ENCODE measurements at places on chromosomes 4 and X. TPM values are rescaled to one million over a fixed set of nuclear protein-coding genes. Genes with fewer than 3 reads are reported as not detected.

DNA sequence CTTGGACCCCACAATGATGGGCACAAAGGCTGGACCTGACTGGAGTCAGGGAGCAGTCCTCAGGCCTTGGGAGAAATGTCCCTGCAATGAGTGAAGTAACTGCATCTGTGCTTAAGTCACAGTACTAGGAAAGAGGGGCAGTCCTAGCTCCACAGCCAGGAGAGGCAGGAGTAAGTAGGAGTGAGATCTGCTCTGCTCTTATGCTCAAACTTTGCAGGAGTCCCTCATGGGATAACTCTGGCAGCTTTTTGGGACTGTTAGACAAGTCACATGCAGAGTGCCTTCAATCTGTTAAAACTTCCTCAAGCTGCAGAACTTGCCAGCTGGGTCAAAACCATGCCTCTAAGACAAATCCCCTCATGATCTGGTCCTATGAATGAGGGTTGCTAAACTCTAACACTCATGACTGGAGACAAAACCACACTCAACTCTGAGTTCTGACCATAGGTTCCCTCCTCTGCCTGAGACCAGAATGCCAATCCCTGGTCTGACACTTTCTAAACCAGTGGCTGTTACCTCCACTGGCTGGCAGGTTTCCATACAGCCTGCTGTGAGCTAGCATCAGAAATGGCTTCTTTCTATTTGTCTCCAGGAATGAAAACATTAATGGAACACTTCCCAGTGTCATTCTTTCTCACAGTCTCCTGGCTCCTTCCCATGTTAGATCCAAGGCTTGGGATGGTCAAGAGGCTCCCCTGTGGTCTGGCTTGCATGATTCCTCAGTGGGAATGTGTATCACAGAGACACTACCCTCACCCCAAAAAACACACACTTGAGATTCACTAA, 819.3 kb downstream of the PCDH7 start:
- DNase-seq: no peak

GRCh38 chr4:183532821-183533220, 28.0 kb downstream of the ING2 start:
- DNase-seq: no peak

G3BP2 gene
- 146 TPM for total RNA-seq

DNA sequence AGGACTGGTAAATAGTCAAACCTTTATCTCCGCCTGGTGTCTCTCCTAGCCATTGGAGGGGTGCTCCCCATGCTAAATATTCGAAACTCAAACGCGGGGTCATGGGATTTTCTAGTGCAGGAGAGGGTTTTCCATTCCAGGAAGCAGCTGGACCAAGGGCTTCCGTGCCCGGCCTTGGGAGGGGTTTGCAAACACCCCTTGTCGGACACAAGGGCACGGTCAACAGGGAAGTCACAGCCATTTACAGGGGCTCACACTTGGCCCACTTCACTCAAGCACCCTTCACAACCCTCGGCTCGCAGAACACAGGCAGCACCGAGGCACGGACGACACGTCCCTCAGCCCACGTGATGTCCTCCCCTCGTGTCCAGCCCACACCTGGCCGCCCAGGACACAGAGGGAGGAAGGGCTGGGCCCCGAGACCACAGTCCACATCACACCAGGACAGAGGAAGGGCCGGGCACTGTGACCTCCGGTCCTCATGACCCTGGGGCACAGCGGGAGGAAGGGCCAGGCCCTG, 10.3 kb upstream of the PLCXD1 start:
- no peak for DNase-seq
